ENCODE measurements at places on chromosomes 2 and 18. TPM values are rescaled to one million over a fixed set of nuclear protein-coding genes. Genes with fewer than 3 reads are reported as not detected.

The RPRM gene
- 33.8 TPM for total RNA-seq

The DHRS9 gene
- not detected for total RNA-seq

The SLC4A5 gene
- total RNA-seq = 2.4 TPM

The ZSCAN30 gene
- total RNA-seq = 32.8 TPM

The AGAP1 gene
- total RNA-seq = 31.6 TPM

The C1QL2 gene
- not detected for total RNA-seq

The C2orf80 gene
- 0.55 TPM for total RNA-seq

The ROCK2 gene
- 28.7 TPM for total RNA-seq

The ZC3H8 gene
- total RNA-seq = 8.3 TPM

The ZNF804A gene
- total RNA-seq = not detected

The DUSP2 gene
- 1.9 TPM for total RNA-seq

The PCARE gene
- total RNA-seq = not detected

The ASTL gene
- total RNA-seq = not detected

DNA sequence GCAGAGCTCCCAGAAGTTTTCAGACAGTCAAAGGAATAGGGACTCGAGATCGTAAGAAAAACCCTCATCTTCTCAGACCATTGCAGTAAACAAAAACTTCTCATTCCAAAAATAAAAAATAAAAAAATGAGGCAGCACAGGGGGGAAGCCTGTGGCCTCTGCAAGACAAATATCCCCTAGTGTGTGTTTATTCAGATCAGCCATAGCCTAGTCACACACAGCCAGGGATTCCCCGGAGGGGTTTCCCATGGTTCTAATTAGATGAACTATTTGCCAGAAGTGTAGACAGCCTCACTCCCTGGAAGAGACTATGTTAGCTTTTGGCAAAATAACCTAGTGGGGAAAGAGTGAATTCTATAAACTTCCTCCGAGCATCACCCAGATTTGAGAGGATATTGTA is 122.9 kb upstream of the KLF7 start:
- H3K27me3 ChIP-seq = no peaks in the 10 kb centered on the region
- DNase-seq = no peak
- peaks cover 17% of the 10 kb centered on the region for H3K4me1 ChIP-seq

DNA sequence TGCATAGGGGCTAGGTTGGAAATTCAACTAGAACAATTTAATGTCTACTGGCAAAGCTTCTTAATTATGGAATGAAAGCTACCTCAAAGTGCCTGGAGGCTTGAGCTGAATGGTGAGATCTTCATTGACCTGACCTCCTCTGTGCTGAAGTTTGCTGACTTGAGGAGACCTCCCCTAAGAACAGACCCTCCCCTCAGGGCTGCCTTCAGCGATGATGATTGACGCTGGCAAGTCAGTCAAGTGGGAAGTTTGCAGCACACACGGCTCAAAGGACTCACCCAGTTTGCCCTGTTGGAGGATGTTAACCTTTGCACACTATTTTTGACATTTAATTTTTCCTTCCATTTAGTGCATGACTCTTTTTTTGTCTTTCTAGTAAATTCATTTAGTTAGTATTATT is 17.2 kb upstream of the POLE4 start:
- no peaks in the 10 kb centered on the region for H3K36me3 ChIP-seq
- no peak for DNase-seq
- no peak overlapping the region for H3K27ac ChIP-seq
- H3K27me3 ChIP-seq = no peaks in the 10 kb centered on the region

GRCh38 chr2:70686577-70687460 is 81.2 kb downstream of the ADD2 start:
- no peaks in the 10 kb centered on the region for H3K4me1 ChIP-seq
- peak overlapping the region; percentile 49 for H3K27ac ChIP-seq
- peak; percentile 94 for DNase-seq
- H3K4me3 ChIP-seq = no peak overlapping the region

DNA sequence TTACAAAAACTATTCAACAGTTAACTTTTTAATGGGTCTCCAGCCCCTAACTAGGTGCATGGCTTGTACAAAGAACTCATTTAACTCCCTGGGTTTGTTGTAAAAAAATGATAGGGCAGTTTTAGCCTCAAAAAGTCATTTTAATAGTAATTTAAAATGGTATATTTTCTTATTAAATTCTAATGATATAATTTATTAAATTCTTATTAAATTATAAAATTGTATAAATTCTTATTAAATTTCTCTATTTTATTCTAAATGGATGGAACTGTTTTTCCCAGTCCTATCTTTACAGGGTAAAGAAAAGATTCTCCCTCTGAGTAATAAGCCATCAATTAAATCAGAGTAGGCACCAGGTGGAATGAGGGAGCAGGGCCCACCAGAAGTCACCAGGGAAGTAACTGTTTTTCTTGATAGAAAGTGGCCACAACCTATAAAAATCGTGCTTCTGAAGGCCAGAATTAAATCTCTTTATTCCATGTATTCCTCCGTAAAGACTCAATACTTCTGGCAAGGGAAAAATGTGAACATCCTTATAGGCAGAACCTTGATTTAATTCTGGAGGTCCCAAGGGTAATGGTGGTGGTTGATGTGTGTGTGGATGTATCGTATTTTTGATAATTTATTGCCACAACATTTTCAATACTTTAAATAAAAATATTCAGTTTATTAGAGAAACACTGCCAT is 814 bp downstream of the FKBP7 start:
- H3K27ac ChIP-seq = peak overlapping the region; percentile 90
- H3K4me3 ChIP-seq = peak overlapping the region; percentile 91
- no peaks in the 10 kb centered on the region for H3K4me1 ChIP-seq
- no peaks in the 10 kb centered on the region for H3K27me3 ChIP-seq
- no peak for DNase-seq

GRCh38 chr2:112096098-112096497 is 41.0 kb downstream of the TMEM87B start:
- H3K27ac ChIP-seq = no peak overlapping the region
- H3K4me1 ChIP-seq = no peaks in the 10 kb centered on the region
- H3K4me3 ChIP-seq = no peak overlapping the region
- no peak for DNase-seq
- H3K36me3 ChIP-seq = peaks cover 65% of the 10 kb centered on the region
- no peaks in the 10 kb centered on the region for H3K27me3 ChIP-seq

DNA sequence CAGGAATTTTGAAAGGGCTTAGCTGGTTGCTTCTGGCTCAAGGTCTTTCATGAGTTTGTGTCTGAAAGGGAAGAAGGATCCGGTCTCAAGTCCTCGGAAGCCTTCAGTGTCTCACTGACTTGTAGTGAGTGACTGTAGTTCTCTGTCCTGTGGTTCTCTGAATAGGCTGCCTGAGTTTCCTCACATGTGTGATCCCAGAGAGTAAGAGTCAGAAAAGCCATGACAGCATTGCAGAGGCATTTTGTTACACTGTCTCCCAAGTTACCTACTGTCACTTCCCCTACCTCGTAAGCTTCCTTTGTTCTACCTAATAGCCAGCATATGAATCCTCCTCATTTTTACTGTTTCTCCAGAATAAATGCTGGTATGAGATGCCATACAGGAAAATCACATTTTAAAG is 709.1 kb upstream of the CHAC2 start:
- H3K27ac ChIP-seq = no peak overlapping the region
- peak; percentile 65 for DNase-seq
- no peak overlapping the region for H3K4me3 ChIP-seq
- H3K36me3 ChIP-seq = no peaks in the 10 kb centered on the region

- H3K4me1 ChIP-seq = no peaks in the 10 kb centered on the region
- no peaks in the 10 kb centered on the region for H3K36me3 ChIP-seq
- no peak for DNase-seq
- no peak overlapping the region for H3K4me3 ChIP-seq
These were observed 142.7 kb downstream of the ADCYAP1 start for GRCh38 chr18:1047406-1047805.

- no peaks in the 10 kb centered on the region for H3K27me3 ChIP-seq
- H3K36me3 ChIP-seq = no peaks in the 10 kb centered on the region
- H3K4me1 ChIP-seq = no peaks in the 10 kb centered on the region
- DNase-seq = peak; percentile 81
- H3K4me3 ChIP-seq = no peak overlapping the region
- no peak overlapping the region for H3K27ac ChIP-seq
These were observed 10.5 kb upstream of the CDK15 start for GRCh38 chr2:201795607-201796477.

- no peaks in the 10 kb centered on the region for H3K36me3 ChIP-seq
- no peak for DNase-seq
- H3K4me3 ChIP-seq = peak overlapping the region; percentile 94
- no peaks in the 10 kb centered on the region for H3K4me1 ChIP-seq
These were observed 1.2 kb downstream of the REV1 start for GRCh38 chr2:99488539-99489062.

- peak; percentile 7 for DNase-seq
- no peaks in the 10 kb centered on the region for H3K27me3 ChIP-seq
- H3K4me1 ChIP-seq = no peaks in the 10 kb centered on the region
- no peak overlapping the region for H3K4me3 ChIP-seq
- H3K36me3 ChIP-seq = no peaks in the 10 kb centered on the region
These were observed 120.8 kb upstream of the NPAS2 start for GRCh38 chr2:100699131-100699530.

- H3K36me3 ChIP-seq = no peaks in the 10 kb centered on the region
- DNase-seq = no peak
- H3K4me3 ChIP-seq = no peak overlapping the region
- no peaks in the 10 kb centered on the region for H3K27me3 ChIP-seq
- peaks cover 8% of the 10 kb centered on the region for H3K4me1 ChIP-seq
These were observed 192.5 kb downstream of the TPGS2 start for GRCh38 chr18:36636237-36636817.

- DNase-seq = peak; percentile 51
These were observed 6.6 kb downstream of the NT5DC4 start for GRCh38 chr2:112727276-112728028.

DNA sequence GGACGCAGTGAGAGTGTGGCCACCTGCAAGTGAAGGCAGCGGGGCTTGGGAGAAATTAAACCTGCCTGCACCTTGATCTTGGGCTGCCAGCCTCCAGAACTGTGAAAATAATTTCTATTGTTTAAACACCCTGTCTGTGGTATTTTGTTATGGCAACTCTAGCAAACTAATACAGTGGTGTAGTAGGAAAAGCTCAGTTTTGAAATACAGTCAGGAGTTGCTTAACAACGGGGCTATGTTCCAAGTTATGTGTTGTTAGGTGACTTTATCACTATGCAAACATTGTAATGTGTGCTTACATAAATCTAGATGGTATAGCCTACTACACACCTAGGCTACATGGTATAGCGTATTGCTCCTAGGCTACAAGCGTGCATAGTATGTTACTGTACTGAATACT is 93.4 kb upstream of the FN1 start:
- H3K27me3 ChIP-seq = no peaks in the 10 kb centered on the region
- no peak overlapping the region for H3K27ac ChIP-seq
- H3K4me3 ChIP-seq = no peak overlapping the region
- DNase-seq = no peak

- H3K27ac ChIP-seq = no peak overlapping the region
- H3K4me1 ChIP-seq = no peaks in the 10 kb centered on the region
- H3K27me3 ChIP-seq = no peaks in the 10 kb centered on the region
- H3K4me3 ChIP-seq = no peak overlapping the region
These were observed 13.2 kb downstream of the MSH6 start for GRCh38 chr2:47796090-47796697.

GRCh38 chr2:172464400-172465129 is 37.2 kb downstream of the ITGA6 start:
- H3K27ac ChIP-seq = no peak overlapping the region
- H3K4me1 ChIP-seq = peaks cover 12% of the 10 kb centered on the region
- H3K27me3 ChIP-seq = no peaks in the 10 kb centered on the region
- DNase-seq = no peak

DNA sequence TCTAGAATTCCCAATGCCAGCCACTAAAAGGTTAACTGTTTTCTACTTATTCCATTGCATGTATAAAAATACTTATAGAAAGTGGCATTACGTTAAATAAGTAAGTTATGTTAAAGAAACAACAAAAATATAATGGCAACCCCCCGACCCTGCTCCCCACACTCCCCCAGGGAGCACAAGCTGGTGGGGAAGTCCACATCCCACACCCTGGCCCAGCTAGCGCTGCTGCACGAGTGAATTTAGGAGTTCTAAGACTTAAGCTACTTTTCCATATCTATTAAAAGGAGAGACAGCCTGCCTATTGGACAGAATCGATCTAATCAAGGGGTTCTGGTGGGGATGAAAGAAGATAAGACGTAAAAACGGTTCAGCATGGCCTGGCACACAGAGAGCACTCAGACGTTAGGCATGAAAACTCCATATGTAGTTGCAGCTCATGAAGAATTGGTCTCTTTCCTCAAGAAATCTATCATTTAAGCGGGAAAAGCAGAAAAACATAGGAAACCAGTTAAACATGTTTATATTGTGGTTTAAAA is 16.6 kb downstream of the HJURP start:
- DNase-seq = no peak
- H3K27ac ChIP-seq = no peak overlapping the region
- H3K36me3 ChIP-seq = peaks cover 77% of the 10 kb centered on the region

DNA sequence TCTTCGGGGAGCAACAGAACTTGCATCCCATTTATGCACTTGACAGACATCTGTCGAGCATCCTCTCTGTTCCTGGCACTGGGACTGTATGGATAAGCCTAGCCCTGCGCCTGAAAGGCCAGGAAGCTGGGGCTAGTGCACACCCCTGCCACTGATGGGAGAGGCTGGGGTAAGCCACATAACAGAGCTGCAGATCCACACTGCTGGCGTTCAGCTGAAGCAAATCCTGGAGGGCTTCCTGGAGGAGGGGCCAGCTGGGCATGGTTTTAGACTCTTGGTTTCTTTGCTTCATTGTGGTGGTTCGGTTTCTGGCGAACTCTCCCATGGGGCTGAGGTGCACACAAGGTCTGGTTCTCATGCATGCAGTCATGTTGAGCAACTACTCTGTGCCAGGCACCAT is 45.5 kb upstream of the FOSL2 start:
- no peak overlapping the region for H3K4me3 ChIP-seq
- H3K27me3 ChIP-seq = no peaks in the 10 kb centered on the region
- no peak for DNase-seq
- no peaks in the 10 kb centered on the region for H3K36me3 ChIP-seq
- H3K4me1 ChIP-seq = no peaks in the 10 kb centered on the region

GRCh38 chr2:152175012-152175367 is 573 bp downstream of the STAM2 start:
- H3K27ac ChIP-seq = peak overlapping the region; percentile 100
- no peak for DNase-seq
- no peaks in the 10 kb centered on the region for H3K36me3 ChIP-seq
- H3K4me1 ChIP-seq = no peaks in the 10 kb centered on the region

- no peaks in the 10 kb centered on the region for H3K36me3 ChIP-seq
- no peak overlapping the region for H3K4me3 ChIP-seq
- no peaks in the 10 kb centered on the region for H3K4me1 ChIP-seq
- DNase-seq = no peak
These were observed 75.8 kb downstream of the RTP5 start for GRCh38 chr2:241945311-241945710.

DNA sequence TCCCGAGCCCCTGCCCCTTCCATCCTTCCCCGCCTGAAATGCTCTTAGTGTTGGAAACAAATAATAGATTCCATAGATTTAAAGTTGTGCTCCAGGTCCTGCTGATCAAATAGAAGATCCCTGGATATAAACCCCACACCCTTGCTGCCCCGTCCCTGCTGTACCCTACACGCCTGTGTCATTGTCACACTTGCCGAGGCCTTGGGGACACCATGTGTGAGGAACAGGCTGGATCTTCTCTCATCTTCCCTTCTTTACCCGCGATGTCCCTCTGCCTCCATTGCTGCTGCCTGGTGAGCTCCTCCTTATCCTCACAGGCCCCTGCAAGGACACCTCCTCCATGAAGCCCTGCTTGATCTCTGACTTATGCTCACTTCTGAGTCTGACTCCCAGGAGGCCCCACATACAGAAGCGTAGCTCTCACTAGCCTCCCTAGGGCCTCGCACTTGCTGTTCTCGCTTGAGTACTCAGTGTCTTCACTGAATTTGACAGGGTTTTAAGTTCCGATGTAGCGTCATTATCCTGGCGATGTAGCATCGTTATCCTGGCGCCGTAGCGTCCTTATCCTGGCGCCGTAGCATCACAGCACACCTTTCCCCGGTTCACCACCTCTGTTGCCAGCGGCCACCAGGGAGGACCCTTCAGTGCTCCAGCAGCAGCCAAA is 221.9 kb downstream of the NDUFA10 start:
- H3K27ac ChIP-seq = no peak overlapping the region
- DNase-seq = peak; percentile 41
- H3K36me3 ChIP-seq = no peaks in the 10 kb centered on the region
- no peaks in the 10 kb centered on the region for H3K27me3 ChIP-seq
